ENCODE measurements at places on chromosomes 5 and 9. TPM values are rescaled to one million over a fixed set of nuclear protein-coding genes. Genes with fewer than 3 reads are reported as not detected.

- DNase-seq: no peak
These were observed 1192.0 kb downstream of the CDH12 start for GRCh38 chr5:21661184-21661583.

DNA sequence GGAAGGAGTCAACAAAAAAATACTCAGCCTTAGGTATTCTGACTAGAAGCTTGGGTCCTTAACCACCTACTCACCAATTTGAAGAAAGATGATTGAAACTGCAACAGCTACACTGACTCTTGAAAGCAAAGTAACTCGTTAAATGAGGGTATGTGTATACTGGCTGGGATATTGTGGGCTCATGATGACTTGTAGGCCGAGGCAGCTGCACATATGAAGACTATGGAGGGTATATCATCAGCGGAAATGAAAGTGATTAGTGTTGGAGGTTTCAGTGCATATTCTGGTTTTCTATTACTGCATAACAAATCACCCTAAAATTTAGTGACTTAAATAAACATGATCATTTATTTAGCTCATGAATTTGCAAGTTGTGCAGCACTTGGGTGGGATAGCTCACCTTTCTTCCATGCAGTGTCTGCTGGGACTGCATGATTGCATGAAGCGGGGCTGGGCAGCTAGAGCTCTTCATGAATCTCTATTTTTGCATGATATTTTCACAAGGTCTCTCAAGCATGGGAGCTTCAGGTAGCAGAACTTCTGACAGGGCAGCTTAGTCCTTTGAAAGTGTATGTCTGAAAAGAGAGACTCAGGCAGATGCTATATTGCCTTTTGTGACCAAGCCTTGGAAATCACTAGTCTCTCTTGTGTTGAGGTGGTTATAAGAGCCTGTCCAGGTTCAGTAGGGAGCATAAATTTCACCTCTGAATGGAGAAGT is 96.1 kb upstream of the CDKN2B start:
- DNase-seq: no peak

- no peak for DNase-seq
These were observed 214.9 kb upstream of the DAB2 start for GRCh38 chr5:39639618-39640089.

DNA sequence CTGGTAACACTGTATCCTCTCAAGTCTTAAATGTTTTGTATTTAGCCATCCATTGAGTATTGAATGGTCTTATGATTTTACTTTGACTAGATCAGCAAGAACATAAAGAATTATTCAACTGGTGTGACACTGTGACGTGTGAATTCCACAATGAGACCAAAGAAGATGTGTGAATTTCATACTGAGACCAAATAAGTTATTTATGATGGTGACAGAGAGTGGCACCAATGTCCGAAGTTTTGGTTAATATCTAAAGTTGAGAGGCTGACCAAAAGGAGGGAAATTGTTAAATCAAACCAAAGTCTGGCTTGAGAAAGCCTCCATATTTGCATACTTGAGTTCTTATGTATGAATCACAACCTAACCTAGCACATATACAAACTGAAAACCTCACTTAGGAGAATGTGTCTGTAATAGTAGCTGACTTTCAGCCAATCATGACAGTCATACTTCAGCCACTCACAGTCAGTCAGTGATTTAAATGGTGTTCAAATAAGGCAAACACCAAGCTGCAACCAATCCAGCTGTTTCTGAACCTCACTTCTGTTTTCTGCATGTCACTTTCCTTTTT is 31.5 kb upstream of the FAM170A start:
- DNase-seq: no peak

Gene ADAMTS6
- 2.0 TPM for total RNA-seq

- no peak for DNase-seq
These were observed 35.9 kb downstream of the FBXW2 start for GRCh38 chr9:120757026-120757913.

Gene MYOT
- total RNA-seq: 1.3 TPM

Gene FUBP3
- 39.0 TPM for total RNA-seq

GRCh38 chr9:76289042-76289441 is 105.2 kb downstream of the RFK start:
- DNase-seq: no peak

GRCh38 chr9:71352837-71353236 is 231.4 kb upstream of the TRPM3 start:
- DNase-seq: no peak

Gene LTC4S
- total RNA-seq: 1.3 TPM

Gene NR2F1
- total RNA-seq: 10.3 TPM

- DNase-seq: no peak
These were observed 11.8 kb downstream of the FAM163B start for GRCh38 chr9:133597316-133597957.

Gene PCDHA12
- total RNA-seq: not detected

DNA sequence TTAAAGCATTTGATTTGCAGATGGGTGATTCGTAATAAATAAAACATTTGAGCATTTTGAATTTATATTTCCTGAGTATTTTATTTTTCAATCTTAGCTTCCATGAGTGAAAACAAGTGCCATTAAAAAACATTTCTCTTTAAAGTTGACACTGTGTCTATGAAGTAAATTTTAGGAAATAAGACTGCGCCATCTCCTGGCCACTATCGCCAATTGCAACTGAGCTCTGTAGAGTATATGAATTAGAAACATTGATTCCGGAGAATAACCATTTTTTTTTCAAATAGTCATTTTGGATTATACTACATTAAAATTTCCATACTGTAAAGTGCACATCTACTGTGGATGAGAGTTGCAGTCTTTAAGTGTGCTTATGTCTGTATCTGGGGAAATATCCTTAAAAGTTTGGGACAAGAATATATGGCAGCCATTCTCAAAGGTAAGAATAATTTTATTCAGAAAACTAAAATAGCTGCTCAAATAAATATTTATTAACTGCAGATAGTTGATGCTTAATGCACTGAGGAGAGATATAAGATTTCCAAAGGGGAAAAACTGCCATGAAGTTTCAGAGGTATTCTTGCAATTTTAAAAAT is 5.9 kb downstream of the DMRTA1 start:
- no peak for DNase-seq

Gene CCDC152
- 0.08 TPM for total RNA-seq

Gene HINT2
- 34.3 TPM for total RNA-seq

DNA sequence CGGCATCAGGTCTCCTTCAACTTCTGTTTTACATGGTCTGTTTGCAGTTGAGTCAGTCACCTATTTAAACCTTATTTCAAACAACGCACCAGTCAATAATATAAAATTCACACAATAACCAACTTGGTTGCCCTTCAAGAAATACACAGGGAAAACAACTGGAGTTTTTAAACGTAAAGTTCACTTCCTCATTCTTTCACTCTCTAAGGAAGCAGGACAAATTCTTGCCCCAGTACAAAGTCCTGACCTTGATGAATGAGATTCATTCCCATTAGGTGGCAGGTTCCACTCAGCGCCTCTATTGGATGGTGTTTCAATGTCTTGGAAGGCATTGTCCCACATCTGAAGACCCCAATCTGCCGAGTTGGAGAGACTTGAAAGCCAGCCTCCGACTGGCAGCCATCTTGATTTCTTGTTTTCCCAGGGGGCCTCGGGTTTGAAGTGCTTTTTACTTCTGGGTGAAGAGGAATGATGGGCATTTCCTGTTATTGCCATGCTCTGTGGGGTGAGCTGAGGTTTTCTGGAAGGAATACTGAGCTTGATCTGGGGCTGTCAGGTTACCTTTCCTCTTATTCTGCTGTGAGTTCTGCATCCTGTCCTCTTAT is 105.0 kb downstream of the ACER2 start:
- DNase-seq: no peak

Gene PCDHGA12
- total RNA-seq: 0.37 TPM

GRCh38 chr5:136769900-136770684 is 404.7 kb upstream of the TRPC7 start:
- DNase-seq: peak; percentile 57

- DNase-seq: no peak
These were observed 102.8 kb upstream of the SMIM23 start for GRCh38 chr5:171682801-171683200.

GRCh38 chr5:94240993-94241651 is 377.3 kb downstream of the KIAA0825 start:
- DNase-seq: no peak

DNA sequence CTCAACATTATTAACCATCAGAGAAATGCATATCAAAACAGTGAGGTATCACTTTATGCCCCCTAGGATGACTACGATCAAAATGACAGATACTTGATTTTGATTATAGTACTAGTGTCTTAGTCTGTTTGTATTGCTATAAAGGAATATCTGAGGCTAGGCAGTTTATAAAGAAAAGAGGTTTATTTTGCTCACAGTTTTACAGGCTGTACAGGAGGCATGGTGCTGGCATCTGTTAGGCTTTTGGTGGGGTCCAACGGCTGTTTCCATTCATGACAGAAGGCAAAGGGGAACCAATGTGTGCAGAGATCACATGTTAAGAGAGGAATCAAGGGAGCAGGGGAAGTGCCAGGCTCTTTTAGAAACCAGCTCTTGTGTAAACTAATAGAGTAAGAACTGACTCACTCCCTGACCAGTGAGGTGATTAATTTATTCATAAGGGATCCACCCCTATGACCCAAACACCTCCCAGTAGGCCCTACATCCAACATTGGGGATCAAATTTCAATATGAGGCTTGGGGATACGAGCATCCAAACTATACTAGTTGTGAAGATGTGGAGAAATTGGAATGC is 16.0 kb upstream of the AFF4 start:
- DNase-seq: no peak

DNA sequence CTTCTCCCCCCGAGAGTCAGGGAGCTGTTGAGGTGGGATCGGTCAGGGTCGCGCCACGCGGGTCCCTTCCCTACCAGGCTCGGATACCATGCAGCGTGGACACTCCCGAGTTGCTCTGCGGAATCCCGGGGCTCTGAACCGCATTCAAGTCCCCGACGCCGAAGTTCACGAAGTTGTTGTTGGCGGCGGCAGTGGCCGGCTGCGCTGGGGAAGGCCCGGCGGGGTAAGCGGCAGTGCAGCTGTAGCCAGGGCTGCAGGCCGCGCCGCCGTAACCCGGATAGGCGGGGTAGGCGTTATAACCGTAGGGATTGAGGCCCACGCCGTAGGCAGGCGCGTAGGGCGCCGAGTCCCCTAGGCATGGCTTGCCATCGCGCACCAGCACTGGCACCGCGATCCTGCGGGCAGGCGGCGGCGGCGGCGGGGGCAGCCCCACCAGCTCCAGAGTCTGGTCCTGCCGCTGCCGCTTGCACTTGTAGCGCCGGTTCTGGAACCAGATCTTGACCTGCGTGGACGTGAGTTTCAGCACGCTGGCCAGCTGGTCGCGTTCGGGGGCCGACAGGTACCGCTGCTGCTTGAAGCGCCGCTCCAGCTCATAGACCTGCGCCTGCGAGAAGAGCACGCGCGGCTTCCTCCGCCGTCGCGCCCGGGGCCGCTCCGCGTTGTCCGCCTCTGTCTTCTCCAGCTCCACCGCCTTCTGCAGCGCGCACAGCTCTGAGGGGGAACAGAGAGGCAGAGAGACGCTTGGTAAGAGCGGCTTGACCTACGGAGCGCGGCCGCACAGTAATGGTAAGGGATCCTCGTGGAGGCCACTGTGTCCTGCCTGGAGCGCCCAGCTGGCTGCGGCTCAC is 2.3 kb downstream of the NKX2-5 start:
- no peak for DNase-seq

DNA sequence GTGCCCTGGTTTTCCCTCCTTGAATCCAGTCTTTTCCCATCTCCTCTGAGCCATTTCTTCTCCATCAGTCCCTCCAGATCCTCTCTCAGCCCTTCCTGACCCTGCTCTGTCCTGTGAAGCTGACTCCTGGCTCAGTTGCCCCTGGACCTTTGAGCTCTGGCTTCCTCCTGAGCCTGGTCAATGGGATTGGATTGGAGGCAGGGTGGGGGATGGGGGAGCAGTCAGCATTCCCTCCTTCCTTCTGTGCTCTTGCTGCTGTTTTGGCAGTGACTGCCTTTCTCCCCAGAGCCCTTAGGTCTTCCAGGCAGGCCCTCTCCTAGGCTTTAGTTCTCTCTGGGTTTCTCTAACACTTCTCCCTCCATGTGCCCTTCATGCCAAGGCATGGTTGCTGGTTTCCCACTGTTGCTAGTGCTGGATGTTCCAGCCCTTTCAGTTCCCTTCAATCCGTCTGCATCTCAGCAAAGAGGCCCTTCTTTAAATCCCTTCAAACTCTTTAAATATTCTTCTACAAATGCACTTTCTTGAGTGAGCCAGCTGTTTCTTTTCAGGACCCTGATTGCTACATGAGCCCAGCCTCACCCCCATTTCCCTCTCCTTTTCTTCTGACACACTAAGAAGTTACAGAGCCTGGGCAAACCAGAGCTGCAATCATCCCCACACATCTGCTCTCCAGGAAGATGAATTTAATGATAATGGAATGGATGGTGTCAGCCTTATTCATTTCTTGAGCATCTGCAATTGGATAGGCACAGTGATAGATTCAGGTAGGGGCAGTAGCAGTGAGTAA is 2.2 kb downstream of the TNFSF15 start:
- no peak for DNase-seq

DNA sequence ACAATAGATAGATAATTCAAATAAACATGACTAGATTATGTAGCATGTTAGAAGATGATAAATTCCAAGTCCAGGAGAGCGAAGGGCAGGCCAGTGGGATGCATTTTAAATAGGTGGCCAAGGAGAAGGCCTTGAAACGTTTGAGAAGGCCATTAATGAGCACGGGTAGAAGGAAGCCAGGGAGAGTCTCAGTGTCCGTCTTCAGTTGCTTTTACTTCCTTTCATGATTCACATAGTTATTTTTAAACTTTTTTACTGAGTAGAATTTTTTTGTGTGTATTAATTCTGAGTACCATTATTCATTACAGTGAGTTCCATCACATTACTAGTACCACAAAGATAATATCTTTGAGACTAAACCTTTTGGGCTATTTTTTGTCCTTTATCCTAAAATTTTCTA is 259.2 kb downstream of the ARRDC3 start:
- no peak for DNase-seq

Gene PCDHGA3
- total RNA-seq: 0.09 TPM

Gene IL17B
- not detected for total RNA-seq

DNA sequence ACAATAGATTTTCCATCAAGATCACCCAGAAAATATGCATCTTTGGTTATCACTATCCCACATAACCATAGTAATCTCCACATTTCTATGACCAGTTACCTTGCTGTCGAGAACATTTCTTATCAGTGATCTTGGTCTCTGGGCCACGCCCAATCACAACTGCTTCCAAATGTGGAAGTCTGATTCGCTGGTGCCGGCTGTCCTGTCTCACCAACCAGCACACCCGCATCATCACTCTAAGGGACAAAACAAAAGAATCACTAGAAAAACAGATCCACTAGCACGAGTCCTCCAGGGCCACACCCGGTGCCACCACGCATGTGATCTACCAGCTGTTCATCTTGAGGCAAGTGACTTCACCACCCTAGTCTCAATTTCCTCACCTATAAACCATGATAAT is 11.8 kb downstream of the APTX start:
- no peak for DNase-seq

DNA sequence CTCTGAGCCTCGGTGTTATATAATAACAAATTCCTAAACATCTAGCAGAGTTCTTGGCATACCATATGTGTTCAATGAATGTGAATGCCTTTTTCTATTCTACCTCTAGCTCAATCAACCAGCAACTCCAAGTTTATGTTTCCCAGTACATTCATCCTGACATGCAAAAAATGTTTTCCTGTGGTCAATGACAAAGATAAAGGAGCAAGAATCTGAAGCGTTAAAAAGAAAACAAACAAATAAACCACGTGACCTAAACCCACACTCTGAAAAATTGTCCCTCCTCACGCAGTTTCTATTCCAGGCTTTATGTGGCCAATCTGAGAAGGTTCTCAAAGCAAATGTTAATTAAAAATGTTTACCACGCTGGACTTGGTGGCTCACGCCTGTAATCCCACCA is 18.0 kb downstream of the KLF4 start:
- no peak for DNase-seq

Data from liver (tissue), 10 donors.